Stimulated activated CD4-positive, alpha-beta T cell treated with anti-CD3 and anti-CD28 coated beads, Interleukin-12 subunit alpha, Interleukin-12 subunit beta, amount 100 ng/mL, for 24 hours (primary cell): ENCODE measurements at places on chromosomes 5 and 9.

GRCh38 chr5:67287510-67288268 lies 91.1 kb upstream of the CD180 start:
- DNase-seq, result no peak

DNA sequence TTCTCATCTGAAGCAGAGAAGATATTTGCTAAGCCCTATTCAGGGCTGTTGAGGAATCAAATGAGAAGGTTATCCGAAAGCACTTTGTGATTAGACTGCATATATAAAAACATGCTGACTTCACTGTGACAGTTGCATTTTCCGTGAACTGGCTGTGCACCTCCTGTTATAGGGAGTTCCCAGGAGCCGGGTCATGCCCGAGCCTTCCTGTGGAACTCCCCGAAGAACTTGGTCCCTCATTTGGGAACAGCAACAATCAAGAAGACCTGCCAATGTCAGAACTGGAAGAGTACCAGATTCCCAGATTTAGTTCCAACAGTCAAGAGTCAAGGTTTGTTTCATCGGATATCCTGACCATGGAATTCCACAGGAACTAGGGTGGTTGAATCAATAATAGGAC lies 130.4 kb upstream of the RAI14 start:
- DNase-seq, result no peak

DNA sequence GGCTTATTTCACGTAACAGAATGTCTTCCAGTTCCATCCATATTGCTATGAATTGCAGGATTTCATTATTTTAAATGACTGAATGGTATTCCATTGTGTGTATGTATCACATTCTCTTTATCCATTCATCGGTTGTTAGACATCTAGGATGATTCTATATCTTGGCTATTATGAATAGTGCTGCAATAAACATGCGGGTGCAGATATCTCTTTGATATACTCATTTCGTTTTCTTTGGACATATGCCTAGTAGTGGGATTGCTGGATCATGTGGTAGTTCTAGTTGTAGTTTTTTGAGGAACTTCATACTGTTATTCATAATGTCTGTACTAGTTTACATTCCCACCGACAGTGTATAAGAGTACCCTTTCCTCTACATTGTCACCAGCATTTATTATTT lies 460.5 kb downstream of the MAN2A1 start:
- DNase-seq, result no peak

- no peak for DNase-seq
Observed at GRCh38 chr5:172171118-172171517, 16.9 kb downstream of the STK10 start.

DNA sequence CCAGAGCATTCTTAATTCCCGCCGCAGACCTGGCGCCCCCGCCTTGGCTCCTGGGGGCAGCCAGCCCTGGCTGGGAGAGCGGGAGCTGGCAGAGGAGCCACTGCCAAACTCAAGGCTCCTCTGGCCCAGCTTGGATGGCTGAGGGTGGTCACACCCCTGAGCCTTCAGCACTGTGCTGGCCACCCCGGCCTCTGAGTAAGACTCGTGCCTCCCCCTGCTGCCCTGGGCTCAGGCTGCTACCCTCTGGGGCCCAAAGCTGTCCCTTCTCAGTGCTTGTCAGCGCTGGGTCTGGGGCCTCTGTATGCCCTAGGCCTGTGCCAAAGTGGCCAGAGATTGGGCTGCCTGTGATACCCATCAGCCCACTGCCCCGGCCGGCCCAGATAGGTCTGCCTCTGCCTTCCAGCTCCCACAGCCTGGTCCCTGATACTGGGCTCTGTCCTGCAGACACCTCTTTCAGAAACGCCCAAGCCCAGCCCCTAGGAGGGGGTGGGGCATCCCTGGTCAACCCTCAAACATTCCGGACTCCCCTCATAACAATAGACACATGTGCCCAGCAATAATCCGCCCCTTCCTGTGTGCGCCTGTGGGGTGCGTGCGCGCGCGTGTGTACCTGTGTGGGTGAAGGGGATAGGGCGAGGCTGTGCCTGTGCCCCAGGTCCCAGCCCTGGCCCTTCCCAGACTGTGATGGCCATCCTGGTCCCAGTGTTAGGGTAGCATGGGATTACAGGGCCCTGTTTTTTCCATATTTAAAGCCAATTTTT lies 4.4 kb upstream of the PRR7 start:
- no peak for DNase-seq

- no peak for DNase-seq
Observed at GRCh38 chr5:20522905-20523482, 535.0 kb upstream of the CDH18 start.

- DNase-seq, result no peak
Observed at GRCh38 chr5:62581836-62582597, 3.4 kb downstream of the LRRC70 start.

- DNase-seq, result no peak
Observed at GRCh38 chr5:10838038-10838437, 77.0 kb upstream of the DAP start.

DNA sequence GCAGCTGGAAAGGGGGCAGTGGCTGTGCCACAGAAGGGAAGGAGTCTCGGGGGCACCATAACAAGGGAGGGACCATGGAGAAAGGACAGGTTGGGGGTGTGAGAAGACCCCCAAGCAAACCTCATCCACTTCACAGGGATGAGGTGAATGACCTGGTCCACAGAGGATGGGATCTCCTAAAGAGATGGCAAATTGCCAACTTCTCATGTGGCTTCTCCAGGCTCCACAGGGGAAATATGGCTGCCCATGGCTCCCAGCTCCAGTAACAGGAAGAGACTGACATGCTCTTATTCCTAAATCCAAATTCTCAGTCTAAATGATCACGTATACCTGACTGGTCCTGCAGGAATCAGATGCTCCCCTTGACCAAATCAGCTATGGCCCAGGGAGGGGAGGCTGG lies 340.4 kb downstream of the SPOCK1 start:
- no peak for DNase-seq

DNA sequence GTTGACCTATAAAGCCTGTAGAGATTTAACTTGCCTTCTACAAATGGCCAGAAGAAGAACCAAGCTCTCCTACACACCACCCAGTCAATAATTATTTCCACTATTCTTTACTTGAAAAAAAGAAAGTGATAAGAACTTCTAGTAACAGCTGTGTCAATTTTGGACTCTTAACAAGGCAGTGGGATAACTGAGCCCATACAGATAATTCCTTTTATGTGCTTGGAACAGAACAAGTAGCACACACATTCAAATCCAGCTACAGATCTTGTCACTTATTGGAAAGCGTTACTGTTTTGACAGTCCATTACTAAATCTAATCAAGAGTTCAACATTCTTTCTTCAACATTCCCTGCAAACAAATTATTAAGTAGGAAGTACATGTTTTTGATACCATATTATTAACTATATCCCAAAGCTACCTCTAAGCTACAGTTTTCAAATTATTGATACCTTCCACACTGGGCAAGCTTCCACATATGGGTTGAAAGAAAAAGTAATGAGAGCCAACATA lies 6.3 kb downstream of the PTGER4 start:
- no peak for DNase-seq
